ENCODE measurements at places on chromosomes 12 and 14.
A peak's percentile ranks its signal among the peaks of the same experiment; 100 is the strongest.

GRCh38 chr12:131871677-131872076 lies 22.7 kb upstream of the ULK1 start:
- no peak for DNase-seq

- no peak for DNase-seq
Measured at GRCh38 chr14:97106609-97107008, 309.4 kb downstream of the VRK1 start.

DNA sequence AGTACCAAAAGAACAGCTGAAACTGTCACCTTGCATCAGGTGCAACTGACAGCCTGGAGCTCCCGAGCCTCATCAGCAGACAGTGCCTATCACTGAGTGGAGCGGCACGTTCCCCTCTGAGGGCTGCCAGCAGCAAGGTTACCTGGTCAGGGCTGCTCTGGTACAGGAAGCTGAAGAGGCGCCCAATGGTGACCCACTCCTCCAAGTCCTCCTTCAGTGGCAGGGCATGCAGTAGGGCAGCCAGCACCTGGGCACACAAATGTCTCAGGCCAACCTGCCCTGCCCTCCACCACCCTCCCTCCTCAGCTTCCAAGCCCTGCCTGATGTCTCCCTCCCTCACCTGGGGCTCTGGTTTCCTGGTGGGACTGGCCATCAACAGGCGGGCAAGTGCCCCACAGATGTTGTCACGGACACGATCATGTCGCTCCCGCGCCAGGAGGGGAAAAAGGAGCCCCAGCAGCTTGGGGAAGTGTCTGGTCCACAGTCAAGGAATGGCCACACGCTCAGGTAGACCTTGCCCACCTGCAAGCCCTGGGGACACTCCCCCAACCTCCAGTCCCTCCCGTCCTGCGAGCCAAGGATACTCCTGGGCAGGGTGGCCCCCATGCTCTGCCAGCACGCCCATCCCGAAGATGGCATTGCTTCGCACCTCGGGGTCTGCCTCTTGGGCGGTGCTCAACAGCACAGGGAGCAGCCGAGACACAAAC lies 7.1 kb downstream of the IPO4 start:
- no peak for DNase-seq

GRCh38 chr12:108109954-108110353 lies 19.1 kb upstream of the WSCD2 start:
- no peak for DNase-seq

DNA sequence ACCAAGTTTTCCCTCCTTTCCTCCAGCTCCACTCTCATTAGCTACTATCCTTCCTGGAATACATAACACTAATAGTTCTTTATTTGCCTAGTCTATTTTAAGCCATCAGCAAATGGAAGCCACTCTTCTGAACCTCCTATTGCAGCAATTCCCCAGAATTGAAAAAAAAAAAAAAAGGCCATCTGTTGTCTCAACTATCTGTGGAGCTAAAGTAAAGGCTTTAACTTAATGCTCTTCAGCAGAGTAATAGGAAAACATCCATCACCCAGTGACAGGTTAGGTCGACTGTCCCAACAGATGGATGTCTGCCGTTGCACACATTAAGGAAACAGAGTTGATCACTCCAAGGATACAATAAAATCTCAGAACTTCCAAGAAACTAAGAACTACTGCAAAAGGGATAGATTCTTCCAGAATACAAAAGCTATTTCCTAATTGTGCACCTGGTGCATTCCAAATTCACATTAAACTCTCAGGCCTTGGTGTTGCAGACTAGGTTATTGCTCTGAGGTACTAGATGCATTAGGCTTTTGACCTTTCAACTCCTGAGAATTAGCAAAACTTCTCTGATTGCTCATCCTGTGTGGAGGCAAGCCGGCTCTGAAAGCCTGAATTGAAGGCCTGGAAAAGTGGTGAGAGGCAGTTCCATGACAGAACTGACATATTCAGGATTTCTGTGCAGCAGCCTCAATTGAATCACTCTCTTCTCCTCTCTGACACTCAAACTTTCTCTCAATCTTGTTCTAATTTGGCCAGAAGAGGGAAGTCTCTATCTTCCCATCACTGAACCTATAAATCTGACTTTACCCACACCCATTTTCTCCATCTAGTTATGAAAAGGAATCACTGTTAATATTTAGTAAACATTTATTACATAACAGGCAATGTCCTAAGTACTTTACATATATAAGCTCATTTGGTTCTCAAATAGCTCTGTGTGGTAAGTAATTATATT lies 238.4 kb upstream of the HMGA2 start:
- DNase-seq = no peak

GRCh38 chr14:68650404-68650994 lies 142.4 kb downstream of the ZFP36L1 start:
- peak; percentile 68 for DNase-seq

DNA sequence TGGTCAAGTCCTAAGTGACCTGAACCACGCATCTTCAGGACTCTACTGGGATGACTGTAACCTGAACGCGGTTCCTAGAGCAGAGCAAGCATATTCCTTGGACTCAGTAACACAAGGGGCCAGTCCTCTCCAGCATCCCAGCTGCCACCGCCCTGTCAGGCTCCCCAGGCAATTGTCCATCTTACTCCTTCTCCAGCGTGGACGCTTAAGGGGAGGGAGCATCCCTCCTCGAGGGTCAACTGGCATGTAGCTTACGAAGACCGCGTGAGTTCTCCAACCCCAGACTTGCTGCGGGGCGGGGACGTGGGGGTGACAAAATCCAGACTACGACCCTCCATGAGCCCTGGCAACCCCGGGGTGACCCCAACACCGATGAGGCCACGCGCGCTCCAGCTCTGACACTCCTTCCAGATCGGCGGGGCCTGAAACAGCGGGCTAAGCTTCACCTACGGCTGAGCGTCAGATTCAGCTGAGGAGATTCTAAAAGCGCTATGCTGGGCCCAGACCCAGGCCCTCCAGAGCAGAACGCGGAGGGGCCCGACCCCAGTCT lies 846 bp upstream of the MTHFD1 start:
- DNase-seq = peak; percentile 64

- DNase-seq = peak; percentile 57
Measured at GRCh38 chr14:20803223-20803622, 579 bp upstream of the RNASE1 start.

- no peak for DNase-seq
Measured at GRCh38 chr14:91831337-91831736, 36.0 kb downstream of the TC2N start.

DNA sequence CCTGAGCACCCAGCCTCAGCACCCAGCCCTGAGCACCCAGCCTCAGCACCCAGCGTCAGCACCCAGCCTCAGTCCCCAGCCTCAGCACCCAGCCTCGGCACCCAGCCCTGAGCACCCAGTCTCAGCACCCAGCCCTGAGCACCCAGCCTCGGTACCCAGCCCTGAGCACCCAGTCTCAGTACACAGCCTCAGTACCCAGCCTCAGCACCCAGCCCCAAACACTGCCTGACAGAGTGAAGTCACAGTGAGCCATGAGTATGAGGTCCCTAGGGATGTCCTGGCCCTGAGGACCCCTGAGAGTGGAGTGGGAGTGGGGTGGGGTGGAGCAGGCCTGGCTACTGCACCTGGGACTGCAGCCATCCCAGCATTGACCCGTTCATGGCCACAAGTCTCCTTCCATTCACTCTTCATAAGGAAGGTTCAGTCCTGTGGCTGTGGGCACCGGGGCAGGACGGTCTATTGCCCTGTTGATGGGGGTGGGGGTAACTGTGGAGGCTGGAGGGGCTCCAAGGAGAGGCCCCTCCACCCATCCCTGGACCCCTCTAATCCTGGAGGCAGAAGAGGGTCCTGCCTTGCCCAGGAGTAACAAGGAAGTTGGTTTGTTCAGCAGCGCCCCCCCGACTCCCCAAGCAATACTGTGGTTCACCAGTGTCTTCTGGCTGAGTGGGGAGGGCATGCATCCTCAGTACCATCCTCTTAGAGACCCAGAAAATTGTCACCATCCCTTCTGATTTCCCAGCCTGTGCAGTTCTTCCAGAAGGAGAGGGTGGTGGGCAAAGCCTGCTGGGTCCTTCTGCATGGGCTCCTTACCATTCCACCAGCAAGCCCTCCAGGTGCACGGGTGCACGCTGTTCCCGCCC lies 140.5 kb downstream of the ADGRD1 start:
- no peak for DNase-seq
